ENCODE measurements at places on chromosomes 2 and 18.

DNA sequence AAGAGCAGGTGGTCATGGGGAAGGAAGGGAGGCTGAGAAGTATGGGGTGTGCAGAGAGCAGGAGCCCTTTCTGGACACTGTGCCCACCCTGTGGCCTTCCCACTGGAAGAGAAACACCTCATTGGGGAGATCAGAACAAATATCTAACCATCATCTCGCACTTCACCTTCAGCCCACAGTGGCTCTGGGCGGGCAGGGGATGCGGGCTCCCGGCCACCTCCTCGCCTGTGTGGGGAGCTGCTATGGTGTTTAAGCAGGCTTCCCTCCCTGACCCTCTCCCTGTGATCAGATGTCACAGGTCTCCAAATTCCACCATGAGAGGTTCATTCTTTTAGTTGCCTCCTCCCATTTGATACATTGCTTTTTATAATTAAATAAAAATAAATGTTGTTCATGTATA is 5.0 kb downstream of the FBLN7 start:
- no peak for DNase-seq

DNA sequence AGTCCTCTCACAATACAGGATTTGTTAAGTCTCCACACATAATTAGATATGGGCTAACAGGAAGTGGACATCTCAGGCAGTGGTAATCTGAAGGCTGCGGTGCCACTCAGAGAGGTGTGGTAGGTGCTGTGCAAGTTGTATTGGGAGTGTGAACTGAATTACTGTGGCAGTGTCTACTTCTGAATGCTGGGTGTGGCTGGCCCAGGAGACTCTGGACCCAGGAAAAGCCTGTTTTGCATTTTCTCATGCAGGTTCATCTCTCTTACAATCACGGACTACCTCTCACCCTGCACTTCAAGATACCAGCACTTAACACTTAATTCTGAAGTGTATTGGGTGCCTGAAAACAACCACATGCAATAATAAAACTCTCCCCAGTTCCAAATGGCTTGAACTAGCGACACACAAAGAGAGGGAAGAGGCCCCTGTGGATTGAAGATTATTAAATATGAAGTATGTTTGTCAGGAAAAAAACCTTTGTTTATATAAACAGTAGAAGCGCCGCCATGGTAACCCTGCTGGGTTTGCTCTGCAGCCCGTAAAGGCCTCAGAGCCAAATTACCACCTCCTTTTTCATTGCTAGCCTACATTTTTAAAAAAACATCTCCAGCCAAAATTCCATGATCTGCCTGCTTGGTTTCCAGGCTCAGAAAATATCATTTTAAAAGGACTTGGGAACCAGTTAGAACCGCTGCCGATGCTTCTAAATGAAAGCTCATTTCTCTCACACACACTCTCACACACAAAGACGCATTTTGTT is 77.5 kb downstream of the GFPT1 start:
- no peak for DNase-seq

- DNase-seq: no peak
These were observed 34.9 kb downstream of the SCN1A start for GRCh38 chr2:166092889-166093288.

- no peak for DNase-seq
These were observed 12.2 kb downstream of the BIN1 start for GRCh38 chr2:127094509-127095366.

DNA sequence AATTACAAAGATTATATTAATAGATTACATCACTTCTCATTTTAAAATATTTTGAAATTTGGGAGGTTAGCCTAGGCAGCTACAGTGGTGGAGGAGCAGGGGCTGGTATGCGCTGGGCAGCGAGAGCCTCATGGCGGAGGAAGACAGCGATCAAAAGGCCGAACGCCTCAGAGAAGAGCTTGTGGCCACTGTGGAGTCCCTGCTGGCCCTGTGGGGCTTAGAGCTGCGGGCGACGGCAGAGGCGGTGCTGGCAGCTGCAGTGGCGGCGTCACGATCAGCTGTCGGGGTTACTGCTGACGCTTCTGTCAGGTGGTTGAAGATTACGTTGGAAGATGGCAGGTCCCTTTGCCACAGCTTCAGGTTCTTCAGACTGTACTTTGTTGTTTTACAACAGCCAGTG is 87.4 kb downstream of the ROCK2 start:
- DNase-seq: no peak

DNA sequence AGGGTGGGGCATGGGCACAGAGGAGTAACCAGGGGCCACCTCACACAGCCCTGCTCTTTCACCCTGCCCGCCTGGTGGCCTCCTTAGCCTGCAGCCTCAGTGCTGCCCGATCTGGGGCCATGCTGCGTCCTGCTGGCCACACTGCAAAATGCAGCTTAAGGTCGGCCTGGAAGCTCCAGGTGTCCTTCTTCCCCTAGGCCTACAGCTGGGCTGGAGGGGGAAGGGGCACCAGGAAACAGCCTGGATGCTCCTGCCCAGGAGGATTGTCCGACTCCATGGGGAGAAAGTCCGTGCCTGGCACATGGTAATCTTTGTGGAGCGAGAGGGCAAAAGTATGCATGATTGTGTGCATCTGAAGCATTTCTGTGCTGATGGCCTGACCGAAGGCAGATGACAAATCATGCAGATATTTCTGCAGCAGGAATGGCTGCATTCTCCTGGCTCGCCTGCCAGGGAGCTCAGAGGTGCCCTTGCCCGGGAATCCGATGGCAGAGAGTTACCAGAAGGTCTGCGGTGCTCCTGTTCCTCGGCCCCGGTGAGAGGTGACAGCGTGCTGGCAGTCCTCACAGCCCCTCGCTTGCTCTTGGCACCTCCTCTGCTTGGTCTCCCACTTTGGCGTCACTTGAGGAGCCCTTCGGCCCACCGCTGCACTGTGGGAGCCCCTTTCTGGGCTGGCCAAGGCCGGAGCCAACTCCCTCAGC is 12.8 kb upstream of the ALPP start:
- DNase-seq: peak; percentile 18

DNA sequence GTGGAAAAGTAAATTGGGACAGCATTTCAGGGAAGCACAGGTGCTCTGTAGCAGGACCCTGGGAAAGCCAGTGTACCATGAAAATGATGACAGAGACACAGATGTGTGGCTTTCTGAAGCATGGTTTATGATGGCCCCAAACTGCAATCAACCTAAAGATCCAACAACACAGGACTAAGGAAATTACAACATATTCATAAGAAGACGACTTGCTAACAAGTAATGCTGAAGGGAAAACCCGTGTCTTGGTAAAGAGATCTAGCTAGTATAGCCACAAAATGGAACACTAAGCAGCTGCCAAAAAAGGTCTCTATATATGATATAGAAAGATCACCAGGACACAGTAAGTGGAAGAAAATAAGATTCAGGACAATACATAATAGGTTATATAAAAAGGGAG is 53.2 kb downstream of the UXS1 start:
- DNase-seq: no peak

GRCh38 chr2:105794926-105795574 is 50.3 kb downstream of the NCK2 start:
- no peak for DNase-seq

DNA sequence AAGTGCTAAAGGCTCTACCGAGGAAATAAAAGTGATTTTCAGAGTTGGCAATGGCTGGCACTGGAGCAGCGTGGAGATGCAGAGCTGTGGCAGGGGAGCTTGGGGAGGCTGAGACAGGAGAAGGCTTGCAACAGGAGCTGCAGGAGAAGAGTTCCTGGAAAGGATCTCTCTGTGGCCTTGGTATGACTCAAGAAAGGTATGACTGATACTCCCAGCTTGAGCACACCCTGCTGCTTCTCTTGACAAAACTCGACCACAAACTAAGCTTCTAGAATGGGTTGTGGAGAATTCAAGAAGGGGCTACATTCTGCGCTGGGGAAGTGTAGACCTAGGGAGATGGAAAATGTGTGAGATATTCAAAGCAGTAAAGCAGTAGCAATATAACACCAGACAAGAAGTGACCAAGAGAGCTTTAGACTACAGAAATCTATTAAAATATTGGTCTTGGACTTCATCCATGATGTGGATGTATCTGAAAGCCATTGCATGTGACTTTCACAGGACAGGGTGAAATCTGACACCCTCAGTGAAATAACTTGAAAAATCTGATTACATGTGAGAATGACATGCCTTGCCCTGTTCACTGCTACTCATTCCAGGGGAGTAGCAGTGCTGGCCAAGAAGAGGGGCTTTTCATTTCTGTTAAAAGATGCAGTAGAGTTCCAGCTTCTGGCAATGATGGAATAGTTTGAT is 41.5 kb downstream of the SUCLG1 start:
- DNase-seq: no peak

- DNase-seq: no peak
These were observed 63.8 kb downstream of the ACAA2 start for GRCh38 chr18:49749563-49749962.

DNA sequence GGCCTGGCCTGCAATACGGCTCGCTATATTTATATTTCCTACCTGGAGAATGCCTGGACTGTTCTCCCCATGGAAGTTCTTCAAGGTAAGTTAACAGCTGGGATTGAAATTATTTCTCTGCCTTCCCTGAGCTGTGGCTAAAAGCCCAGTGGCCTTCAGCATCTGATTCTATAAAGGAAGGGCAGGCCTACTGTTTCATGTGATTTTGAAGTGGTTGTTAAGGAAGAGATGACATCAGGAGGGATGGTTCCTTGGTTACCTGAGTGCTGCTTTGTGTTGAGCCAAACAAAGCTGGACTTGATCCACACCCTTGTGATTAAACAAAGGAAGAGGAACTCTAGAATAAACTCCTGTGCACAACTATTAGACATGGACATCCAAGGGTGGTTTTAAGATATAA is 61.6 kb downstream of the MFSD6 start:
- DNase-seq: peak; percentile 39

DNA sequence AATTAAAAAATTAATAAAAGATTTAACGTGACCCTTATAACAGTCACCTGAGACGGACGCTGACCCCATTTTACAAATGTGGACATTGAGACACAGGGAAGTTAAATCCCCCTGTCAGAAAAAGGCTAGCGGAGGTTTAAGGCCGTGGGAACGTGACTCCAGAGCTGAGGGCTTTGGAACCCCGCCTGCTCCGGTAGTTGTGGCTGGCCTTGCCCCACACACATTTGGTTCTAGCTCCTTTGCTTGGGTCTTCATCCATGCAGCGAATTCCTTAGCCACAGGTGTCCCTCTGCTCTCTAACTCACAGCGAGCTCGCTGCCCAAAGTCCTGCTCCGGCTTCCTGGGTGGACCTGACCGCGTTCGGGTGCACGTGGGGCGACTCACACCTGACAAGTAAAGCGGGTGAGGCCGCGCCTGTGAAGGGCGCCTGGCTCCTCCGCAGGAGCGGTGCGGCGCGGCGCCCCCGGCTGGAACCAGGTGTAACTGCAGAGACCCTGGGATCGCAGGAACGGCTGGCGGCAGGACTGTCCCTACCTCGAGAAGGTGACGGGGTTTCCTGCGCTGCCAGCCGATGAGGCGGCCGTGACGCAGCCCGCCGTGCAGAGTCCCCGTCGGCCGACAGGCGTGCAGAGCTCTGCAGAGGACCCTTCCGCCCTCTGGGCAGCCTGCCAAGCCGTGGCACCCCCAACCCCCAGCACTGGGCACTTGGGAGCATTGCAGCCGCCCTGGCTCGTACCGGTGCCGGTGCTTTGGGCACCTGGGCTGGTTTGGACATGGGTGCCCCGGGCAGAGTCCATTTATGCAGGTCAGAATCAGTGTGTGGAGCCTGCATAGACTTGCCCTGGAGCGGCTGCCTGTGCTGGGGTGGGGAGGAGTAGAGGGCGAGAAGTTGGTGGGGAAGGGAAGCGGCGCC is 2.4 kb upstream of the PROC start:
- peak; percentile 41 for DNase-seq

- no peak for DNase-seq
These were observed 359.0 kb upstream of the UBE2E3 start for GRCh38 chr2:180621366-180621765.

DNA sequence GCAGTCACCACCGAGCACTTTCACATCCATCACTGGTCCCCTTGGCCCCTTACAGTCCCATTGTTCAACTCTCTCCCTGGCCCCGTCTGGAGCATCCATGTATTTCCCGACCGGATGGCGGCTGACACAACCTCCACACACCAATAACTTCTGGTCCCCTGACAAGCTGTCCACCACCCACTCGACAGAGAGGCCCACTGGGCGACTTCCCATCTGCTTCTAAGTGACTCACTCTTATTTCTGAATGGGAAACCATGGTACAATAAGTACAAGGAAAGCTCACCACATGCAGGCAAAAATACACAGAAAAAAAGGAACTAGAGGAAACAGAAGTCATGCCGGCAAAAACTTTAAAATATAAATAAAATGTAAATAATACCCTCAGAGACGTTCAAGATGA is 82.9 kb upstream of the RAB12 start:
- no peak for DNase-seq

DNA sequence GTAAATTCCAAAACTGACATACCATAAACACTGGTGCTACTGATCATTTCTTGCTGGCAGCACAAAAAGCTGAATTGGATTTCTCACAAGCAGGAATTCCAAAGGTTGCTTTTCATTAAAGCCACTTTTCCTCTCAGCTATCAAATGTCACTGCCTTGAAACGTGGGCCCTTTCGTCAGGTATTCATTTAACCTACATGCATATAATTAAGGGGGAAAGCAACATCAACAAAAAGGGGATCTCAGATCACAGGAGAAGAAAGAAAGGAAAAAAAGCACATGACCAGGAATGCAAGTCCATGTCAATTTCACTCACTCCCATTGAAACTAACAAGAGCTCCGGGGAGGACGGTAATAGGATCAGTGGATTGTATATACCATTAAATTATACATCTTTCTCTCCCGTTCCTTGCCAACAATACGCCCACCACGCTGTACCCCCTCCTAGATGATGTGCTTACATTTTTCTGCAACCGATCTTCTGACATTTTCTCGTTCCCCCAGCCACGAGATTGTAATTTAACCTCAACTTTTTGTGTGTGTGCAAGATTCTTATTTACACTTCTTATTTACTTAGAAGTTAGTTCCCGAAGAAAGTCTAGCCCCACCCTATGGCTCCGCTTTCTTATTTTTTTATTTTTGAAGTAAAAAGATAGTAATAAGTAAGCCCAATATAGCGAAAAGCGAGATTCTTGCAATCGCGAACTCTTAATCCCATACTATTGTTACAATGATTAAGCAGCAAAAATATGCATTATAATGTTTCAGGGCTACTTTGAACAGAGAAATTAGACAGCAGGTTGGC is 725 bp downstream of the FIGN start:
- no peak for DNase-seq

GRCh38 chr2:142020368-142020767 is 110.4 kb downstream of the LRP1B start:
- no peak for DNase-seq

DNA sequence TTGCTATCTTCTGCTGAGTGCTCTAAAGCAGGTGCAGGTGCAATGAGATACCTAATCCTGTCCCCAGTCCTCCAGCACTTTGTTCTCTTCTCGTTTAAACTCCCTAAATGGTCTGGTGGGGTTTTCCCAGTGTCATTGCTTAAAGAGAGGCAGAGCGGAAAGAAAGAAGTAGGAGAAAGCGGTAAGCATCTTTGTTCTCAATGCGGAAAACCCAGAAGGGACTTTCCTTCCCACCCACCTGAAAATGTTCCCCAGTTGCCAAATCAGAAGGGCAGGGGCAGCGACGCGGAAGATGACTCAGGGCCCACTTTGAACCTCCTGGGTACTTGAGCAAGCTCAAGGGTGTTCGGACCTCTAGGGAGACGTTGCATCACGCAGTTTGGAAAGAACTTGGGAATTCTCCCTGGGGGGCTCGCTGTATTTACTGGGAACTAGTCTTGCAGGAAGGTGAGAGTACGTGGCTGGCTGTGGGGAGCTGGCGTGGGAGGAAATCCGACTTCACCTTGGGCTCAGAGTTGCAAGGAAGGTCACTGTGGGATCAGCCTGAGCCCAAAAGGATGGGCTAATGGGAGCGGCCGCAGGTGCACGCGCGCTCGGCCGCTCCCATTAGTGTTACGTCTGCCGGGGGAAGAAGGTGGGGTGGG is 589 bp upstream of the SGPP2 start:
- no peak for DNase-seq

GRCh38 chr2:65281627-65282351 is 54.2 kb downstream of the ACTR2 start:
- no peak for DNase-seq

Measured in NCI-H1930 (cell line).